ENCODE measurements at places on chromosomes 5 and 9. TPM values are rescaled to one million over a fixed set of nuclear protein-coding genes. Genes with fewer than 3 reads are reported as not detected.

PNPLA7 gene
- total RNA-seq, result 0.75 TPM

MYOT gene
- not detected for total RNA-seq

IRX4 gene
- 0.29 TPM for total RNA-seq

ANKRD33B gene
- total RNA-seq, result 11.0 TPM
